ENCODE measurements at places on chromosomes 16 and 17.

DNA sequence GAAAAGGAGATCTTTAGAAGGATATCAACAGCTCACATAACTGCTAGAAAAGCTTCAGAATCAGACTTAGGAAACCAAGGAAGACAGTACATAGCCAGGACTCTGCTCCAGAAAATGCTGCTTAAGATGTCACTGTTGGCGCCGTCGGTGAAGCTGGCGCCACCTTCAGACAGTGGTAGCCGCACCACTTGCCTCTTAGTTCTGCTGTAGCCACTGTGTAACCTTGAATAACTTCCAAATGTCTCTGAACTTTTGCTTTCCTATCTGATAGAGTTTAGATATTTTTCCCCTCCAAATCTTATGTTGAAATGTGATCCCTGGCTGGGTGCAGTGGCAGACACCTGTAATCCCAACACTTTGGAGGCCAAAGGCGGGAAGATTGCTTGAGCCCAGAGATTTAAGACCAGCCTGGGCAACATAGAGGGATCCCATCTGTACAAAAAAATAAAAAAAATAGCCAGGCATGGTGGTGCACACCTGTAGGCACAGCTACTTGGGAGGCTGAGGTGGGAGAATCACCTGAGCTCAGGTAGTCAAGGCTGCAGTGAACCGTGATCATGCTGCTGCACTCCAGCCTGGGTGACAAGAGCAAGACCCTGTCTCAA, 6.3 kb upstream of the USP31 start:
- no peak for DNase-seq

- no peak for DNase-seq
Measured at GRCh38 chr16:75627851-75628250, 4.8 kb upstream of the ADAT1 start.

DNA sequence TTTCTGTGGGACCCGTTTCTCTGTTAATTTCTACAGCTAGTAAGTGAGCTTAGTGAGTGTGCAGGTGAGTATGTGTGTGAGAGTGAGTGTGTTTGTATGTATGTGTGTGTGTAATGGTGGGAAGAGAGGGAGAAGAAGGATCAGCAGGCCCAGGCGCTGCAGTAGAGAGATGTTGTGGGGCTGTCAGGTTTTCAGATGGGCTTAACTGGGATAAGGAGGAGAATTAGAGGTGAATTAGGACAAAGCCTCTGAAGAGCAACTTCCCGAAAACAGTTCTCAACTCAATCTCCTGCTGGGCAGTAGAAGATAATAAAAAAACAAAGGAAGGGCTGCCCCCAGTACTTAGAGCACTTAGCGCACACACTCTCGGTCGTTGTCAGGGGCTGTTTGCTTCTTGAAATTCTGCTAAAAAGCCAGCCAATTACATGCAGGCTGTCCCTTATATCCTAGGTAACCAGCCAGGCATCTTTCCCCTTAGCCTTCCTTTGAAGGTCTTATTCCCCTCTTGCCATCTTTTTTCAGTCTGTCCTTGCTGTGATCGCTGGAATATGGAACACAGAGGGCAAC, 63.4 kb downstream of the CLEC16A start:
- no peak for DNase-seq

DNA sequence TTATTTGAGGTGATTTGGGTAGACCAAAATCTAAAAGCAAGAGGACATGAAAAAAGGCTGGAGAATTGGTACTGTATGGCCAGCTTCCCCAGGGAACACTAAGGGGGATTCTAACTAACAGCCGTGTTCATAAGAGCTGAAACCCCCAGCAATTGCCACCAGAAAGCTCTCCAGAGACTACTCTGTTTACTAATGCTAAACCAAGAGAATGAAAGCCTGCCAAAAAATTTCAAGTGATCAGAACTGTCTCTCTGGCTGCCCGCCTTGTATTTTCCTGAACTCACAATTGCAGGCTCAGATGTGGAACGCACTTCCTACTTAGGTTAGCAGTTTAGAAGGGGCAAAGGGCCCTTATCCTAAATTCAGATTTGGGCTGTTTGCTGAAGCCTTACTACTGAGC, 24.1 kb downstream of the MYH10 start:
- DNase-seq = no peak

DNA sequence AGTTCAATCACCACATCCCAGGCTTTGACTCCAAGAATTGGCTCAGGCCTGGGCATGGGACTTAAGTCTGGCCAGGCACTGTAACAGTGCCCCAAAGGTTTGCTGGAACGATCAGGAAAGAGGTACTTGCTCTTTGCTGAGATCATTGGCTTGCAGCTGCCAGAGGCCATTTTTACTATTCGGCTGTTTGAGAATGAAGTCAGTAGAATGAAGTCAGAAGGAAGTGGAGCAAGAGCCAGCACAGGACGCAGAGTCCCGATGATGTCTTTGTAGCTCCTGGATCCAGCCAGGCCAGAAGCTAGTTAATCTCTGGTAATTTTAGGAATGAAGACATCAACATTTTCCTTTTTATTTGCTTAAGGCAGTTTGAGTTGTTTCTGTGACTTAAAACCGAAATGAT, 195.5 kb downstream of the RAB11FIP4 start:
- no peak for DNase-seq

GRCh38 chr16:19458722-19459379, 41.2 kb downstream of the TMC5 start:
- no peak for DNase-seq

DNA sequence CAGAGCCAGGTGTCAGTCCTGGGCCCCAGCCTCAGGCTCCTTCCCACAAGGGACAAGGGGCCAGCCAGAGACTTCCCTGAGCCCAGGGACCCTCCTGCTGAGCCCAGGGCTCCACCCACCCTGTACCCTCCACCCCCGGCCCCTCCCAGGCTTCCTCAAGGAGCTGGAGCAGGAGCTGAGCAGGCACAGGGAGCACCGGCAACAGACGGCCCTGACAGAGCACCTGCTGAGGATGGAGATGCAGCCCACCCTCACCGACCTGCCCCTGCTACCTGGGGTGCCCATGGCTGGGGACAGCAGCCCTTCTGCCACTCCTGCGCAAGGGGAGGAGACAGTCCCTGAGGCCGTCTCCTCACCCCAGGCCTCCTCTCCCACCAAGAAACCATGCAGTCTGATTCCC, 4.5 kb downstream of the SCRN2 start:
- no peak for DNase-seq

DNA sequence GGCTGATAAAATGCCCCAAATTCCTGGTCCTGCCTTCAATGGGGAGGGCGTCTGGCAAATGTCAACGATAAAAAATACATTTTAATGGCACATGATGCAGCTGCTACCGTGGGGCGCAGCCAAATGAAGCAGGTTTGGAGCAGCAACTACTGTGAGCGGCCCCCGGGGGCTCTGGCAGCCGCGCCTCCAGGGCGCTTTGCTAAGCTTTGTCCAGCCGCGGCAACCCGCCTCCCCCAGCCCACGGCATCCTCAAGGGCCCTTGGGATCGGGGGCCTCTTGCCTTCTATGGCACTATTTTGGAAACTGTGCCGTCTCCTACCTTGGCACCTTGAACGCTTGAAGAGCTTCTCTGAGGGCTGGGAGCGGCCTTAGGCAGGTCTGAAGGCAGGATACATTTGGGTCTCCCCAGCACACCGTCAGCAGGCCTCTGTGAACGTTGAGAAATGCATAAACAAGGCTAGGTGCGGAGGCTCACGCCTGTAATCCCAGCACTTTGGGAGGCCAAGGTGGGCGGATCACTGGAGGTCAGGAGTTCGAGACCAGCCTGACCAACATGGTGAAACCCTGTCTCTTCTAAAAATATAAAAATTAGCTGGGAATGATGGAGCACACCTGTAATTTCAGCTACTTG, 25.1 kb downstream of the TBX4 start:
- DNase-seq = no peak

DNA sequence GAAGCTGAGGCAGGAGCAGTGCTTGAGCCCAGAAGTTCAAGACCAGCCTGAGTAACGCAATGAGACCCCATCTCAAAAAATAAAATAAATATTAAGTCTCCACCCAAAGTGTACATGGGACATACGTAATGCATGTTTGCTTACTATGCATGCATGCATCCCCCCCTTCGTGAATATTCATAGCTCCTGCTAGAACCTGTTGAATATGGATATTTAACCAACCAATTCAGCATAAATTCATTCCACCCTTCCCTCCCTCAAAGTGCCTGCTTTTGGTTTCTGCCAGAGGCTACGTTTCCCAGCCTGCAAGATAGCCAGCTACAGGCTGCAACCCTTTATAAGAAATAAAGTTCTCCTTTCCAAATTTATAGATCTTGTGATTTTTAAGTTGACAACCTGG, 12.9 kb upstream of the PSMD7 start:
- no peak for DNase-seq
